ENCODE measurements at places on chromosomes 2 and 18.

- peak; percentile 34 for ATAC-seq
Observed at GRCh38 chr18:1663879-1664705, 759.4 kb downstream of the ADCYAP1 start.

DNA sequence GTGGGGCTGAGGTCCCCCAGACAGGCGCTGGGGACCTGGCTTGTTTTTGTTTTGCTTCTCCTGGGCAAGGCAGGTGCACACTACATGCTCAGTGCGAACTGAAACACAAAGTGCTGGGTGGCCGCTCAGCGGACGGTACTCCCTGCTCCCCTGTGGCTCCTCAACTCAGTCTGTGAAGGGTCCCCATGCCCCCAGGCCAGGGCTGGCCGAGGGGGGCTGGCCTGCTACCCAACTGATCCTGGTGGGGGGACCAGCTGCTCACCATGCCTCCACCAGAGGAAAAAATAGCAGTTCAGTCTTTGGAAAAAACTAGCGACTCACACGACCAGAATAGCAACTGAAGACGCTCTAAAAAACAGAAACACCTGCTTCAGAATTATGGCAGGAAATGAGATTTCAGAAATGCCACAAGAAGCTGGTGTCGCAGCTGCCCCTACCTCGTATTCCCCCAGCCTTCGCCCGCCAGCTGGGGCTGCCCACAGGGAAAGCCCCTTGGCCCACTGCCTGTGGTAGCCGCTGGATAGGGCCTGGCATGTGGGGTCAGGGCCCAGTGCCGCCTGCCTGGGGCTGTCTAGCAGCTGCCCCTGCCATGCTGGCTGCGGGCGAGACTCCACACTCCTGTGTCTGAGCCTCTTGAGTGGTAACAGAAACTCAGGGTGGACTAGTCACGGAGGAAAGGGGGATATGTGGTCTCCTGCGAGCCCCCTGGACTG is 43.7 kb downstream of the MEX3C start:
- no peak for ATAC-seq

DNA sequence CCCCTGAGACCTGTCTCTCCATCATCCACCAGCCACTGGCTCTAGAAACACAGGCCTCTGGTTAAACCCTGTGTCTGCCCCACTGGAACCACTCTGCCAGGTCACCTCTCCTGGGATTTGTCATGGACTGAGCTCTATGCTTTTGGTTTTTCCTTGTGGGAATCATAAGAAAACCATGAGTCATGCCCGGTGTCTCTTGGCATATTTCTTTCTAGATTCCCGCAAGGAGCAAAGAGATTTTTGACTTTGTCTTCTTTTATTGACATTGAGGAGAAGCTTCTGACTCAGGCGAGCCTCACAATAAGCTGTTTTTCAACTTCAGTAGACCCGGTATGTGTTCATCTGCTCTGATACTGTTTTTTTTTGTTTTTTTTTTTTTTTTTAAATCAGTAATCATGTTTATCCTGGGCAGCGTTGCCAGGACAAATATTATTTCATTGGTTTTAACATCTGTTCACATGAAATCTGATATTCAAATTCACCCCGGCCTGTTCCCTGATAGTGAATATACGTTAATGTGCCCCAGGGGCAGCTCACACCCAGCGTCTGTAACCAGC is 207.1 kb downstream of the ACKR3 start:
- ATAC-seq: no peak

GRCh38 chr2:156883804-156884203 is 373.7 kb upstream of the GALNT5 start:
- no peak for ATAC-seq

DNA sequence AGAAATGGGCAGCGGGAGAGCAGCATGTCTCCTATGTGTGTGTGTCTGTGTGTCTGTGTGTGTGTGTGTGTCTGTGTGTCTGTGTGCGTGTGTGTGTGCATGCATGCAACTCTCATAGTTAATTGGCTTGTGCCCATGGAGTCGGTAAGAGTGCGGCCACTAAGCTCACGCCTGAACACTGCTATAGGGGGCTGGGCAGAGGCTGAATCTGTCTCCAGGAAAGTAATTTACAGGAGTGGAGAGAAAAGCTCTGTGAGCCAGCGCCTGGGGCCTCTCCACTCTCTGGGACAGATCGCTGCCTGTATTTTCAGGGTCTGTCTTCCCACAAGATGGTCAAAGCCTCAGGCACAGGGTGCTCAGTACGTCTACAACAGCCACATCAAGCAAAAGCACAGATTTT is 553.4 kb downstream of the TNS1 start:
- no peak for ATAC-seq

- no peak for ATAC-seq
Observed at GRCh38 chr2:181076658-181077057, 96.3 kb downstream of the UBE2E3 start.

DNA sequence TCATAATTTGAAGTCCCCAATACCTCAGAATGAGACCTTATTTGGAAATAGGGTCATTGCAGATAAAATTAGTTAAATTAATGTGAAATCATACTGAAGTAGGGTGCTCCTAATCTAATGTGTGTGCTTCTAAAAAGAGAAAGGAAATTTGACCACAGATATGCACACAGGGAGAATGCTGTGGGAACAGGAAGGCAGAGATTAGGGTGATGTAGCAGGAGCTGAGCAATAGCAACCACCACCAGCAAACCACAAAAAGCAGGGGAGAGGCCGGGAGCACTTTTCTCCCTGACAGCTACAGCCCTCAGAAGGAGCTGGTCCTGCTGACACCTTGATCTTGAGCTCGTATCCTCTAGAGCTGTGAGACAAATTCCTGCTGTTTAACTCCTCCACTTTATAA is 24.6 kb upstream of the SCG2 start:
- no peak for ATAC-seq

- no peak for ATAC-seq
Observed at GRCh38 chr2:41337956-41338355, 709.9 kb upstream of the PKDCC start.

- ATAC-seq: no peak
Observed at GRCh38 chr2:143152637-143153036, 23.4 kb downstream of the ARHGAP15 start.

- ATAC-seq: no peak
Observed at GRCh38 chr2:44686561-44686960, 254.9 kb upstream of the SIX3 start.

GRCh38 chr2:179917272-179917671 is 55.9 kb upstream of the ZNF385B start:
- ATAC-seq: no peak

DNA sequence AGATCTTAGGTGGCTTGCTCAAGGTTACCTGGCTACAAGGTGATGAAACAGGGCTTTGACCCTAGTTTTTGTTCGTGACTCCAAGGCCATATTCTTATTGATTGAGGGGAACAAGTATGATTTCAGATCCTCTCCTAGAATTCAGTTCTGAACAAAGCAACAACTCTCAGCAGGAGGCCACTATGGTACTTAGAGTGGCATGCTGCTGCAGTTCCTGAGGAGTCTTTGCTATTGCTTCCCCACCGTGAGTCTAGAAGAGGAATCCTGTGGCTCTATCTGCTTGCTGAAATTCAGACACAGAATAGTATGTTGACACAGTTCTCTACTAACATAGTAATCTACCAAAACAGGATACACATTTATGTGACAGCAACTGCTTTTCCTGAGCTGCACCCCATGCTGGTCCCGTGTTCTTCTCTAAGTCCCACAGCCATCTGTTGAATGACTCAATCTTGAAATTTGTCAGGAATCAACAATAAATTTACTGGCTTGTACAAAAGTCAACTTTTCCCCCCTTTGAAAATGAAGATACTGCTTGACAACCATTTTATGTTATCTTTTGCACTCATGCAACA is 4.1 kb downstream of the TGFBRAP1 start:
- no peak for ATAC-seq

DNA sequence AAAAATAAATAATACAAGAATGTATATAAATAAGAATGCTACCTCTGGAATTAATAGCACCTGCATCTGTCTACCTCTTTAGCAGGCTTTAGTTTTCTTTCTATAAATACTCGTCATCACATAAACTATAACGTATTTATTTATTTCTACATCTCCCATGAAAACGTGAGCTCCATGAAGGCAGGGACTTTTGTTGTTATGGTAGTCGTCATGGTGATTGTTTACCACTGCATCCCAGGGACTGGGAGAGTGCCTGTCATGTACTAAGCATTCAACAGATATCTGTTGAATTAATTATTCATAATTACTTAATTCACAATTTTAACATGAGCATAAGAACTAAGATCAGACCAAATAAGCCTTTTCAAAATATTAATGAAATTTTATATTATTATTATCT is 386.6 kb downstream of the NRXN1 start:
- ATAC-seq: no peak

DNA sequence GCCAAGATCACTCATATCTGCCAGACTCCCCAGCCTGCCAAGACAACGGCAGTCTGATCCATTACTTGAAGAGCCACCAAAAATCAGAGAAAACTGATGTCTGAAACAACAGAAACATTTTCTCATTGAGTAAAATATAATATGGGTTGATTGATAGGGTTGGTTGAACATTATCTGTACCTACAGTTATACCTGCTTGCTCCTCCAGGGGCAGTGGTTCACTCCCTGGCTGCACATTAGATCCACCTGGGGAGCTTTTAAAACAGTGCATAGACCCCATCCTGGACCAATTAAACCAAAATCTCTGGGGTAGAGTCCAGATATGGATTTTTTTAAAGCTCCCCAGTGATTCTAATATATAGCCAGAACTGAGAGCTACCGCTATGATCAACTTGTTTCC is 43.6 kb upstream of the SLC14A2 start:
- ATAC-seq: no peak

GRCh38 chr2:237661799-237662328 is 34.5 kb downstream of the LRRFIP1 start:
- no peak for ATAC-seq

GRCh38 chr2:187497858-187498463 is 49.9 kb upstream of the CALCRL start:
- no peak for ATAC-seq

- ATAC-seq: no peak
Observed at GRCh38 chr2:221374234-221374633, 197.9 kb downstream of the EPHA4 start.

GRCh38 chr2:168851674-168852320 is 38.4 kb downstream of the SPC25 start:
- no peak for ATAC-seq

DNA sequence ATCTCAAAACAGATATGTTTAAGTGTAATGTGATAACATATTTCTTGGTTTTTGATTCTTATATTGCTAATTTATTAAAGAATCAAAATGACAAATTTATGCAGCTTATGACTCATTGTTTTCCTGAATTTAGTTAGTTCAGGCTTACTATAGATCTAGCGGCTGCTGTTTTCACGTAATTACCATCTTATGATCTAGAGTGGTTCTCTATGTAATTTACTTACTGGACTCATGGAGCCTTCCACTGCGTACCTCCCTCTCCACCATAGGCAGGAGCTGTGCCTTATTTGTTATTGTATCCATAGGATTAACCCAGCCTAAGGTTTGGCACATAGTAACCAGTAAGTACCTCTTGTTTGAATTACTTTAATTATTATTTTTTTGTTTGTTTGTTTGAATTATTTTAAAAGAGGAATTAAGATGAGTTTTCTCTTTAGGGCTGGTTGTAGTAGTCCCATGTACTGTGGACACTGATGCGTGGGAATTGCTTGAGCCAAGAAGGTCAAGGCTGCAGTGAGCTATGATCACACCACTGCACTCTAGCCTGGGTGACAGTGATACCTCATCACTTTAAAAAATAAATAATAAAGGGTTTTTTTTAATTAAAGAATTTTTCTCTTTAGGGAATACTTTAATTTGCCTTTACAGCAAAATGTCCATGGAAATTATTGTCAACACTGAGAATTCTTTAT is 165.5 kb downstream of the PHLPP1 start:
- ATAC-seq: no peak

- no peak for ATAC-seq
Observed at GRCh38 chr2:95007822-95008221, 17.7 kb upstream of the MAL start.

DNA sequence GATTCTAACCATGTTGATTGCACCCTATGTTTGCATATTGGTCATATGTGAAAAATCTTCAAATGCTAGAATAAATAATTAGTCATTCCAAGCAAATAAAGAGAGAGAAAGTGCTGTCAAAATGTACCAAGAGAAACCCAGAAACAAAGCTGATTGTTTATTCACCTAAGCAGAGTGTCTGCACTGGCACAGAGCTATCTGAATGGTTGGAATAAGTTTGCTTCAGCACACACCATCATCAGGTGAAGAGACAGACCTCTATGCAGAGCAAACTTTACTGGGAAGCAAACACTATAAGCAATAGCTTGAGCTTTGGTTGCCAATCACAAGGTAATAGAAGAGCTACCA is 25.4 kb downstream of the DSG4 start:
- ATAC-seq: no peak

DNA sequence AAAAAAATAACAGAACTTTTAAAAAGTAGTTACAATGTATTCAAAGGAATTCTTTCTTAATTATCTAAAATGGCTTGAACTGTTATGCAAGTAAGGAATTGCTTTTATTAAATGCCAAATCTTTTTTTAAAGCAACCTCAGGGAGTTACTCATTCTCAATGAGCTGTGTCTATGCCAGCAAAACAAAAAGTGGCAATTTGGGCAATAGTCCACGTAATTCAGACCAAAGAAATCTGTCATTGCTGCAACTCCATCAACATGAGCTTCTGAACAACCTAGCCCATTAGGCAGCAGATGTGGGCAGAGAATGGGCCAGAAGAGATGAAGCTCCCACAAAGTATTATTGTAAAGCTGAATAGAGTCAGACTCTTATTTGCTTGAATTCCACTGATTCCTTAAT is 118.4 kb downstream of the ALK start:
- ATAC-seq: no peak

- ATAC-seq: no peak
Observed at GRCh38 chr18:68472701-68473295, 242.1 kb downstream of the TMX3 start.

DNA sequence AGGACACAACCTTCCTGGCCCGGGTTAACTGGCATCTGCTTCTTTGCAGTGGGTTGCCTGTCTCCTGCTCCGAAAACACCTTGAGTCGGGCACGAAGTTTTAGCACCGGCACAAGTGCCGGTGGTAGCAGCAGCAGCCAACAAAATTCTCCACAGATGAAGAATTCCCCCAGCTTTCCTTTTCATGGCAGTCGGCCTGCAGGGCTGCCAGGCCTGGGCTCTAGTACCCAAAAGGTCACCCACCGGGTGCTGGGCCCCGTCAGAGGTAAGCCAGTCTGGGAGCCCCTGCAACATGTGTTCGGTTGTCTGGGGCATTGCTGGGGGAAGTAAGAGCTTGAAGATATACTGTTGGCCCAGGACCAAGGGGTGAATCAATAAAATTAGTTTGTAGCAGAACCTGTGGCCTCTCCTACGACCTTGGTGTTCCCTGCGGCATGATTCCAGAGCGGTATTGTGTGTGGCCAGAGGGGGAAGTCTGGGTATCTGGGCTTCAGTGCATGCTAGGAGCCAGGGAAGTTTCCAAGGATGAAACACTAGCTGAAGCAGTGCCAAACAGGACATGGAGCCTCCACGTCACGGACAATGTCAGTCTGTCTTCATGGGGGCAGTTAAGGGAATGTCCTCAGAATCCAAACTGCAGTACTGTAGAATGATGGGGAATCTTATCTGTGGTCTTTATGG is 7.8 kb downstream of the AGBL5 start:
- no peak for ATAC-seq

- ATAC-seq: no peak
Observed at GRCh38 chr2:111184725-111185310, 64.1 kb downstream of the BCL2L11 start.

Data from gastroesophageal sphincter (tissue), 4 donors.